ENCODE measurements at places on chromosomes 5 and 9.

DNA sequence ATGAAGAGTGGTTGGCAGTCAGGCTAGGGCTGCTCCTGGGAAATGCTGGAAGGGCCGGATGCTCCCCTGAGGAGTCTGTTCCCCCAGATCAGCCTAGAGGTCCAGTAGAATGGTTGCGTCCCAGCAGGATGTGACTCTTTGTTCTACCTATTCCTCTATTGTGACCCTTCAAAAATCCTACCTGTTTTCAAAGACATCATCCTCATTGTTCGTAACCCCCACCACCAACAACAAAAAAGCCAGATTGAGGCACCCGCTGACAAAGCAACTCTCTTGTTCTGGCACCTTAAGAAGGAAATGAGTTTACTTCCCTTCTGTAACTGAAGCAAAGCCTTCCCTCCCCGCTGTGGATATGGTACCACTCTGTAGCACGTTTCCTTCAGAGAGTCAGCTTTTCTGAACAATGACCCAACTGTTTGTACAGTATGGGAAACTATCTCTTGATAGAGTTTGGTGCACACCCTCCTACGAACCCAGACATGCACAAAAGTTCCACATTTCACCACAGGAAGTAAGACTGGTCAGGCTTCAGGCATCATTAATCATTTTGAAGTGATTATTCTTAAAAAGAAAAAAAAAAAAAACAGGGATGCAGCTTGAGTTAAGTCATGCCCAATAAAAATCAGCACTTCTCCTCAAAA is 207.2 kb downstream of the ENC1 start:
- DNase-seq, result no peak

- no peak for DNase-seq
Observed at GRCh38 chr9:26157411-26157810, 479.2 kb upstream of the TUSC1 start.

DNA sequence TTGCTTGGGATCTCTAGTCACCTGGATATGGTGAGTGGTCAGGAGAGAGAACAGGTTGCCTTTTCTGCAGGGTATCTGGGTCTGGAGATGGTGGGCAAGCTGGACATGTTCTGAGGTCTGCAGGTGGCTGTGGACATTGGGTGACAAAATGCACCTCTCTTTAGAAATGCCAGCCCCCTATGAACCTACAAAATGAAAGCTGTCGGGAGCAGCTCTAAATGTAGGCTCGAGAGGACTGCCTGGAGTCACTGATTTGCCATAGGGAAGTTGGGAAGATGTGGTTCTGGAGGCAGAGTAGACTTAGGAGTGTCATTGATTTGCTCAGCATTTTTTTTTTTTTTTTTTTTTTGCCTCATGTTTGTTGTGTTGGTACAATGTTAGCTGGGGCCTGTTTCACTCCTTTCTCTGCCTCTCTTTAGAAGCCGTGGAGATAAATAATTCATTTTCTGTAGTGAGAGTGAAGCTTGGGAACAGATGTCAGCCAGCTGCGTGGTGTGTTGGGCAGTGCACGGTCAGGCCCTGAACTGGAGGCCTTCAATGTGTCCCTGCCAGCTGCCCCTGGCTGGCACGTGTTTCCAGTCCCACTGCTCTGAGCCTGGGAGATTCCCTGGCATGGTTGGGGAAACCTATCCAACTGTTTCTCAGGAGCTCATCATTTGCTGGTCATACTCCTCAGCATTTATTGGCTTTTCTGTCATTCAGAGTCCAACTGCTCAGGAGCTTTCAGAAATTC is 5.4 kb downstream of the RGS3 start:
- no peak for DNase-seq

DNA sequence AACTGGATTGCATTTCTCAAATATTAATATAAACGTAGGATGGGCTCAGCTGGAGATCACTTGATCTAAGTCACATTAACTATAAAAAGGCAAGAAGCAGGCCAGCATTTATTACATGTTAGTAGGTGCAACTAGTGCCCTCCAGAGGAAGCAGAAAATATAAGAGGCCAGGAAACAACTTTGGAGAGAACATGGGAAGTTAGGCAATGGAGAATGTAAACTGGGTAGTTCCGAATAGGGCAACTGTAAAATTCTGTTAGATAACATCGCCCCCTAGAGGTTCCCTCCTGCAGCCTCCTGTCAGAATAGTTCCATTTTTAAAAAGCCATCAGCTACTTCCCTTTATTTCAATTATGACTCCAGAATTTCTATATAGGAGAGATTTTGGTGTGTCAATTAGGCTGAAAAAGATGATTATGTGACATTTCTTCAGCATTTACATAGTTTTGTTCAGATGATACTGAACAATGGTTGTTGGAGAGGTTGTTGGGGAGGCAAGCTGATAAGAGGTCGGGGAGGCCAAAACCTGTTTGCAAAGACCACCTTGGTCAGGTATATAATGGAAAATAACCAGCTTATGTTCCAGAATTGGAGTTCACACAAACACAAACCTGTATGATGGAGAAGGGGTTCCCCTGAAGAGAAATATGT is 22.4 kb downstream of the CCL28 start:
- DNase-seq, result peak; percentile 26

DNA sequence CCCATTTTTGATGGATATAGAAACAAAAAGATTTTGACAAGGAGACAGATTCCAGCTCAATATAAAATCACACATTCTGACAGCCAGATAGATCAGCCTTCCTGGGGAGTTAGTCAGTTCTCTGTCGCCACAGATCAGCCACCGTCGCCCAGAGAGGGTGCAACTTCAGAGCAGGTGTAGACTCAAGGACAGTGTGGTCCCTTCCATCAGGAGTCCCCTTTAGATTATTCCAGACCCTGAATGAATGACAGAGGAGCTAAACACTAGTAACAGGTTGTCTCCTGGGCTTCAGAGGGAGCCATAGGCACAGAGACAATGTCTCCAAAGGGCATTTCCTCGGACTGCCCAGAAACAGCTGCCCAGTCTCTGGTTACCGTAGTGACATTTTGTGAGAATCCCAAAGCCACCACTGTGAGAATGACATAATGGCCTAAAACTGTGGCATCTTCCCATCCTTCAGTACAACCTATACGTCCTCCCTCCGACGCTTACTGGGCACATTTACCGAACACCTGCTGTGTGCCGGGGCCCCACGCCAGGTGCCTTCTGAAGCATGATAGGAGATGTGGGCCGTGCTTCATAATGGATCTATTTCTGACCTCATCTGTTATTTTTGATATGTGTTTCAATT is 47.4 kb upstream of the SLC2A8 start:
- no peak for DNase-seq

GRCh38 chr5:149060325-149060724 is 2.5 kb downstream of the SH3TC2 start:
- DNase-seq, result no peak

DNA sequence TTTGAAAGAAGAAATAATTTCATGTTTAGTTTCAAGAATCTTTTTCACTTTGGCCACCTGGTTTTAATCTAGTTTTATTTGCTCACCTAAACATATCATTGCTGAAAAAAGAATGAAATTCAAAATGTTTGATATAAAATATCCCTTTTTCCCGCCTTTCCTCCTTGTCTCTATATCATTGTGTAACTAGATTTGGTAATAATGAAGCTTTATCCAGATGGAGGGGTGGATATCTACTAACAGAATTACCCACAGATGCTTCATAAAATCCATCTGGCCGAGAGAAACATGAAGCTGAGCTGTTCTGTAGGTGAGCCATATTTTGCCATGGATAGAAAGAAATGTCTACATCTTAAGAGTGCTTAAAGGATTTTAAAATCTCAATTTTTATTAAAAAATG is 214.7 kb downstream of the ICE1 start:
- DNase-seq, result no peak

- no peak for DNase-seq
Observed at GRCh38 chr5:174045470-174046025, at the start of gene NSG2. Gene NSG2 (plus strand): TSS chr5:174045706. CDS start chr5:174046756, 1,050 bp downstream.

GRCh38 chr9:7828334-7828733 is 28.8 kb upstream of the DMAC1 start:
- no peak for DNase-seq

DNA sequence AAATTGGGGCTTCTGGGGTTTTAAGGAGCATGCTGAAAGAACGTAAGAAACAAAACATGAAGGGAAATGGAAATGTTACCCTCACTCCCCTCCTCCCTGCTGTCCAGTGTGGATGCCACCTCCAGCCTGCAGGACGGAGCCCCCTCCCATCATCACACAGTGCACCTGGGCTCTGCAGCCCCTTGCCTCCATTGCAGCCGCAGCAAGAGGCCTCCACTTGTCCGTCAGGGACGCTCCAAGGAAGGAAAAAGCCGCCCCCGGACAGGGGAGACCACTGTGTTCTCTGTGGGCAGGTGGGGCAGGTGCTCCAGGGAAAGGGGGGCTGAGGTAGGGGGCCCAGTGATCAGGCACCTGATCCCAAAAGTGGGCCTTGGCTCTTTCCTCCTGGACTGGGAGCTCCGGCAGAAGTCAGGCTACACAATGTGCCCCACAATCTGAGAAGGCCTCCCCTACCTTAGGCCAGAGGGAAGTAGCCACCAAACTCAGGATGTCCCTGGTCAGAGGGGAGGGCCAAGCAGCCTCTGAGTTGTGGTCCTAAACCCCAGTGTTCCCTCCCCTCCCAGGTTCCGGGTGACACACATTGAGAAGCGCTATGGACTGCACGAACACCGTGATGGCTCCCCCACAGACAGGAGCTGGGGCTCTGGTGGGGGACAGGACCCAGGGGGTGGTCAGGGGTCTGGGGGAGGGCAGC is 2.7 kb downstream of the RELL2 start:
- DNase-seq, result no peak

DNA sequence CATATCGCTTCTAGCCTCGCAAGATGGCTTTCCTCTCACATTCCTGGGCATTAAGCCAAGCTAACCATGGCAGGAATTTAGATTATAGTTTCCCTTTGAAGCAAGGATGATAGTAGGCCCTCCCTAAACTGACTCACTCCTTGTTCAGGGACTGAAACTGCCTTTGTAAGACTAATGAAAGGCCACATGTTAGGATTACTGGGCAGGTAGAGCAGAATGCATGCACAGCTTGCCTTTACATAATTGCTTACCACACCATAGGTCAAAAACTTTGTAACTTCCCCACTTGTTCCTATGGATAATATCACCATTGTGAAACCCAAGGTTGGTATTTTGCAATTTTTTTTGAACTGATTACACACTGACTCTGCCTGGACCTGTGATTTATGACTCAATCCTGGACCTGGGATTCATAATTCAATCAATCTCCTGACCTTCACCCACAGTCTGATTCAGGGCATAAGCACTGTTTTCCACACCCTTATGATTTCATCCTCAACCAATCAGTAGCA is 41.0 kb upstream of the PRDM9 start:
- DNase-seq, result no peak

GRCh38 chr5:74665273-74665672 is 19.8 kb upstream of the HEXB start:
- no peak for DNase-seq

GRCh38 chr5:11273180-11273903 is 512.3 kb upstream of the DAP start:
- no peak for DNase-seq

- DNase-seq, result peak; percentile 66
Observed at GRCh38 chr5:150582241-150583109, 58.0 kb upstream of the SYNPO start.

DNA sequence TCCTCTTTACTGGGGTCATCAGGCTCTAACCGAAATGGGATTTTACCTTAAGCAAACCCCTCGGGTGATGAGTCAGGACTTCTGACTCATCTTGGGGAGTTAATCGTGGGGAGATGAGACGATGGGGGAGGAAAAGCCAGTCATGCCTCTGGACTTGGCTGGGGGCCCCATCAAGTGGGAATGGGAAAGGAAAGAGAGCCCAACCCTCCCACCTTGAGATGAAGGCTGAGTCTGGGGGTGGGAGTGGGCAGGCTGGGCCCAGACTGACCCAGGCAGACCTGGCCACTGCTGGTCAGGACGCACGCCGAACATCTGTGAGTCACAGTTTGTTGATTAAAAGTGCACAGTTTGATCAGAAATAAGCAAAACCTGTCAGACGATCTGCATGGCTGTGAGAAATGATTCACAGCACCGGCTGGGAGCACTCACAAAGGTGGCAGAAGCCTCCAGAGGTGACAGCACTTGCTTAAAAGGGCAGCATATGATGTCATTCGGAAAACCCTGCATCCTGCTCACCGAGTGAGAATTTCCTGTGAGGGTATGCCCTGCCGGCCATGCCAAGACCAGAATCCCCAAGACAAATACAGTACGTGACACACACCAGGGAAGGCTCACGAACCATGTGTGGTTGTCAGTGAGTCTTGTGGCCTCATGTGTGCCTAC is 50.0 kb upstream of the SLC25A51 start:
- peak; percentile 83 for DNase-seq

- DNase-seq, result no peak
Observed at GRCh38 chr5:132822650-132823480, 7.6 kb downstream of the SHROOM1 start.

GRCh38 chr5:54927097-54927746 is 58.2 kb downstream of the ESM1 start:
- DNase-seq, result no peak

- no peak for DNase-seq
Observed at GRCh38 chr5:123545506-123545905, 33.5 kb downstream of the CSNK1G3 start.

DNA sequence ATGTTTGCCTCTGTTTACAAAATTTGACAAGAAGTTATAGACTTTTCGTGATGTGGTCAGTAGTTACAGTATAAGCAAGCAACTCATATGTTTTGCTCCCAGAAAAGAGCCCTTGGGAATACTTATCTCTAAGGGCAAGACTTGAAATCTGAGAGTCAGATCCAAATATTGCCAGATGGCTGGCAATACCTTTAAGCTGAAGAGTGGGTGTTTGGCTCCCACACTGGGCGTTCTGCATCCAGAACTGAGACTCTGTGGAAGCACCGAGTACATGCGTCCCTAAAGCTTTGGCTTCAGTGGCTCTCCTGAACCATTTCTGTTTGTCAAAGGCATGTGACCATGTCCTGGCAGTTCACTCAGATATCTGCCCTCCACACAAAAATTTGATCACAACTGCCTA is 194.1 kb downstream of the DCP2 start:
- no peak for DNase-seq

GRCh38 chr9:133837627-133838597 is 99.8 kb upstream of the SARDH start:
- no peak for DNase-seq

- DNase-seq, result no peak
Observed at GRCh38 chr9:26559506-26559905, 333.1 kb downstream of the CAAP1 start.

- no peak for DNase-seq
Observed at GRCh38 chr5:100900142-100900795, 2.8 kb downstream of the ST8SIA4 start.

GRCh38 chr9:110153431-110153830 is 54.5 kb downstream of the C9orf152 start:
- DNase-seq, result no peak

GRCh38 chr9:100295240-100295639 is 57.5 kb downstream of the TEX10 start:
- DNase-seq, result no peak

Measured in uterus (tissue), 4 donors.